PC-3 (cell line): ENCODE measurements at places on chromosomes 3 and 15. TPM values are rescaled to one million over a fixed set of nuclear protein-coding genes. Genes with fewer than 3 reads are reported as not detected.

- H3K4me3 ChIP-seq = no peak overlapping the region
- no peak overlapping the region for H3K27ac ChIP-seq
- H3K36me3 ChIP-seq = no peaks in the 10 kb centered on the region
- no peak for DNase-seq
- peaks cover 14% of the 10 kb centered on the region for H3K4me1 ChIP-seq
Measured at GRCh38 chr3:31709005-31709404, 176.3 kb downstream of the STT3B start.

GHSR gene
- not detected in 2 replicates for total RNA-seq

DAZL gene
- 0.04 TPM in 1 of 2 replicates, not detected in the other for total RNA-seq

RTP1 gene
- total RNA-seq = not detected in 2 replicates

DNA sequence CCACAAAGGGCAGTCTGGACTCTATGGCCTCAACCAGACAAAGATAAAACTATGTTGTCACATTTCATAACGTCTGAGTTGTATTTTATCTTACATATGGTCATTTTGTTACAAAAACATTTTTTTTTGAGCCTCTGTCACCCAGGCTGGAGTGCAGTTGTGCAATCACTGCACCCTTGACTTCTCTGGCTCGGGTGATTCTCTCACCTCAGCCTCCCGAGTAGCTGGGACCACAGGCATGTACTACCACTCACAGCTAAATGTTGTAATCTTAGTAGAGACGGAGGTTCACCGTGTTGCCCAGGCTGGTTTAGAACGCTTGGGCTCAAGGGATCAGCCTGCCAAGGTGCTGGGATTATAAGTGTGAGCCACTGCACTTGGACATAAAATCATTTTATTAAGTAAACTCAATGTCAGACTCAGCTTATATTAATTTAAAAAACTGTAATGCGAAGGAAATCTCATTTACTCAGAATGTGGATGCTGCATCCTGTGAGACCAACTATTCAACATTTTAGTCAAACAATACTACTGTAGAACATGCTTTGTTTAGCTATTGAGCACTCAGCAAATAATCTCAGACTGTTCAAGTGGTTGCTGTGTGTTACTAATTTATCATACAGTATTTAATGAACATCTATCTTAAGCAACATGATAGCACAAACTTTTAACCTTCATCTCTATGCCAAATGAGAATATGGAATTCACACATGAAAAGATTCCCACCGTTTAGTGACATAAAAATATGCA is 209.2 kb downstream of the TBL1XR1 start:
- no peaks in the 10 kb centered on the region for H3K36me3 ChIP-seq
- H3K4me1 ChIP-seq = no peaks in the 10 kb centered on the region
- H3K27me3 ChIP-seq = no peaks in the 10 kb centered on the region
- no peak for DNase-seq

GRCh38 chr3:29226706-29227105 is 54.2 kb upstream of the RBMS3 start:
- H3K27me3 ChIP-seq = no peaks in the 10 kb centered on the region
- no peak for DNase-seq
- H3K4me1 ChIP-seq = no peaks in the 10 kb centered on the region

GRCh38 chr3:107977221-107978130 is 113.4 kb downstream of the CD47 start:
- H3K27ac ChIP-seq = no peak overlapping the region
- no peaks in the 10 kb centered on the region for H3K36me3 ChIP-seq
- H3K4me1 ChIP-seq = peaks cover 23% of the 10 kb centered on the region
- no peak overlapping the region for H3K4me3 ChIP-seq

DNA sequence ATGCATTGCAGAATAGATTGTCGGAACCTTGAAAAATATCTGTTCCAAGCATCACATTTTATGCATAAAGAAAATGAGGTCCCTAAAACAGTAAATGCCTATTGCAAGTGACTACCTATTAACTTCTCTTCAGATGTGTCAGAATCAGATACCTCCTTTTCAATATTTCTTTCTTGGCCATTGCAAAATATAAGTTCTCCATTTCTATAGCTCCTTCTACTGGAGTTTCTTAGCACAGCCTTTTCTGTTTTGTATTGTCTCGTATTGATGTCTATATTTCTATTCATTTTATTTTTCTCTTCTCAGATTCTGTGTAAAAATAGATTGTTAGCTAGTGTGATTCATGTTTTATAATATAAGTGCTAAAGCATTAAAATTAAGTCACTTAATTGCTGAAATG is 63.4 kb downstream of the PPARG start:
- H3K4me3 ChIP-seq = no peak overlapping the region
- peaks cover 45% of the 10 kb centered on the region for H3K4me1 ChIP-seq
- no peak for DNase-seq

THBS1 gene
- 305 and 374 TPM in 2 replicates for total RNA-seq

LRTM1 gene
- not detected in 2 replicates for total RNA-seq

ANKUB1 gene
- not detected in 2 replicates for total RNA-seq

DNA sequence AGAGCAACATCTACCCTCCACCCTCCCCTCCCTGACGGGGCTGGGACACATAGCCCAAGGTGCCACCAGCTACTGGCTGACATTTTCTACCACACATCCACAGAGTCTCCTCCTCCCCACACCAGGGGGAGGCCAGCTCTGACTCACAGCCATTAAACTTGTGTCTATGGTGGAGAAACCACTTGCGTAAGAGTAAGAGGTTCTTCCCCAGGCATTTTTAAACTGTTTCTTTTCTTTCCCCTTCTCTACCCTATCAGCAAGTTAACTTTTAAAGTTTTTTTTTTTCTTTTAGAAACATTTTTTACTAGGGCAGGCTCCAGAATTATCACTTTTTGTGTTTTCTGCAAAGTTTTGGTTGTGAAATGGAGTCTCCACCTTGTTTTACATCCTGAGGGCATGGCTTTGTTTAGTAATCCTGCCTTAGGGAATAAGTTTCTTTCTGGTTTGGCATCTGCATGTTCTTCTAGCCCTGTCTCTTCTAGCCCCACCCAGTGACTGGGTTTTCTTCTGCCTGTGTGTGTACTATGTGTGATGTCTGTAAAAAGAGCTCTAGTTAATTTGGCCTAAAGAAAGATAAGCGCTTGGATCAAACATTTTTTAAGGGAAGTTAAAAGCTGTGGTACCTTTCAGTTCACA is 148.8 kb upstream of the GADL1 start:
- H3K36me3 ChIP-seq = no peaks in the 10 kb centered on the region
- peak; percentile 79 for DNase-seq
- H3K4me1 ChIP-seq = peaks cover 57% of the 10 kb centered on the region
- H3K27ac ChIP-seq = peak overlapping the region; percentile 83
- no peaks in the 10 kb centered on the region for H3K27me3 ChIP-seq
- no peak overlapping the region for H3K4me3 ChIP-seq

DNA sequence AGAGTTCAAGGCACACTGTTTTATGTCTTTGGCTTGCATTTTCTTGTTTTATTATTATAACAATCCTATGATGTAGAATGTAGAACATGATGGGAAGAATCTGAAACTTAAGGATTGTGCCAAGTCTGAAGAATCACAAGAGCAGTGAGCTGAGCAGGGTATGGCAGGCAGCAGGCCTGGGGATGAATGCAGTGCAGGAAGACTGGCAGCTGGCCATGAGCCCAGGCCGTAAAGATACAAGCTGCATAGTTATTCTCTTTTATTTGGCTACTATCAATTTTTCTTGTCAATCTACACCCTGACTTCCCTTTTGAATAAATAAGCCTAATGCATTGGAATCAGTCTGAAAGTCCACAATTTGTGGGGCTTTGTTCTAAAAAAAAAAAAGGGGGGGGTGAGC is 89.6 kb upstream of the ARPP21 start:
- no peaks in the 10 kb centered on the region for H3K36me3 ChIP-seq
- DNase-seq = no peak
- H3K4me3 ChIP-seq = no peak overlapping the region
- no peak overlapping the region for H3K27ac ChIP-seq
- no peaks in the 10 kb centered on the region for H3K27me3 ChIP-seq

IL12A gene
- total RNA-seq = 6.5 and 8.3 TPM in 2 replicates

GADL1 gene
- not detected in 2 replicates for total RNA-seq

IRAK2 gene
- total RNA-seq = 4.7 and 5.5 TPM in 2 replicates

DNA sequence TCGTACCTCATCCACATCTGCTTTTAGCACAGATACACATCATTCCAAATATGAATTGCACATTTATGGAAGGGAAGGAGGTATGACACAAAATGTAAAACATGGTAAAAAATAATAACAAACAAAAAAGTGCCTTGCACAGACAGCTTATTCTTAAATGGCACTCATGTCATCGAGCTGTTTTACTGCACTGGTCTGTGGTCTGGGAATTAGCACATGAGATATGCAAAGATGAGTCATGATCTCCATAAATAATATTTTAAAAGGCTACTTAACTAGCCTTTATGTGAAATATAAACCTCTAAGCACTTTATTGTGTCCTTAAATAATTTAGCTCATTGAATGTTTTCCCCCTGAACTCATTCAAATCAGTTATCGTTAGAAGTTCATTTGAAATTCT is 142.2 kb upstream of the ZNF385D start:
- no peaks in the 10 kb centered on the region for H3K27me3 ChIP-seq
- H3K36me3 ChIP-seq = no peaks in the 10 kb centered on the region
- peak; percentile 65 for DNase-seq
- H3K4me3 ChIP-seq = no peak overlapping the region
- H3K4me1 ChIP-seq = peaks cover 13% of the 10 kb centered on the region; the same call in 1 of the 2 replicates

- H3K4me1 ChIP-seq = peaks cover 32% of the 10 kb centered on the region
- peak; percentile 85 for DNase-seq
- no peaks in the 10 kb centered on the region for H3K36me3 ChIP-seq
Measured at GRCh38 chr15:67049351-67050044, 15.9 kb upstream of the SMAD3 start.

KIF15 gene
- 19.1 and 31.8 TPM in 2 replicates for total RNA-seq

DNA sequence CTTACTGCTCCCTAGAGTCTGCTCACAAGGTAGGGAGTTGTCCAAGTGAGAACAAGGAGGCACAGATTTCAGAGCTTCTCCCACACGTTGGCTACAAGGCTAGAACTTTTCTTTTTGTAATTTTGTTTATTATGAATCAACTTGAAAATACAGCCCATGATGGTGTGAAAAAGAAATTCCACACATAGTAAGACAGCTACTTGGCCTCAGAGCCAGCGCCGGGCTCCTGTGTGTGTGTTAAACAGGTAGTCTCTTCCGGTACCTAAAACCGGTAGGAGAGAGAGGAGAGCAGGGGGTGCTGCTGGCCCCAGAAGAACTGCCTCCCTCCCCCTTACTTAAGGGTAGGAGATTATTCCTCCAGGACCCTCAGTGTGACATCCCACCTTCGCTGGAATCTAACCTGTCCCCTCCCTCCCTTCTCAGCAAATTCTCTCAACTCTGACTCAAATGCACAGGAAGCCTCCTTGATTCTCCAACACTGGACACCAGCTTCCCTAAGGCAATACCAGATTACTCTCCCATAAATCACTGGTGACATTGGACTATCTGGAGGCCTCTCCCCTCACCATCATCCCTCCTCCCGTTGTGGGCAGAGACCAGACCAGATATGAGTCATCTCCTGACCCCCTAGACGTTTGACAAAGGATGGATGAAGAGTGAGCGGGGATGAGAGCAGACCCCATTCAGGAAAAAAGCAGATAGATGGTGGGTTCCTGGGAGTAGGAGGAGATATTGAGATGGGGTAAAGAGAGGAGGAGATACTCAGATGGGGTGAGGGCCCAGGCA is 4.5 kb upstream of the IP6K1 start:
- H3K27ac ChIP-seq = no peak overlapping the region
- peak; percentile 47 for DNase-seq
- no peaks in the 10 kb centered on the region for H3K27me3 ChIP-seq
- H3K4me3 ChIP-seq = no peak overlapping the region
- no peaks in the 10 kb centered on the region for H3K36me3 ChIP-seq

DNA sequence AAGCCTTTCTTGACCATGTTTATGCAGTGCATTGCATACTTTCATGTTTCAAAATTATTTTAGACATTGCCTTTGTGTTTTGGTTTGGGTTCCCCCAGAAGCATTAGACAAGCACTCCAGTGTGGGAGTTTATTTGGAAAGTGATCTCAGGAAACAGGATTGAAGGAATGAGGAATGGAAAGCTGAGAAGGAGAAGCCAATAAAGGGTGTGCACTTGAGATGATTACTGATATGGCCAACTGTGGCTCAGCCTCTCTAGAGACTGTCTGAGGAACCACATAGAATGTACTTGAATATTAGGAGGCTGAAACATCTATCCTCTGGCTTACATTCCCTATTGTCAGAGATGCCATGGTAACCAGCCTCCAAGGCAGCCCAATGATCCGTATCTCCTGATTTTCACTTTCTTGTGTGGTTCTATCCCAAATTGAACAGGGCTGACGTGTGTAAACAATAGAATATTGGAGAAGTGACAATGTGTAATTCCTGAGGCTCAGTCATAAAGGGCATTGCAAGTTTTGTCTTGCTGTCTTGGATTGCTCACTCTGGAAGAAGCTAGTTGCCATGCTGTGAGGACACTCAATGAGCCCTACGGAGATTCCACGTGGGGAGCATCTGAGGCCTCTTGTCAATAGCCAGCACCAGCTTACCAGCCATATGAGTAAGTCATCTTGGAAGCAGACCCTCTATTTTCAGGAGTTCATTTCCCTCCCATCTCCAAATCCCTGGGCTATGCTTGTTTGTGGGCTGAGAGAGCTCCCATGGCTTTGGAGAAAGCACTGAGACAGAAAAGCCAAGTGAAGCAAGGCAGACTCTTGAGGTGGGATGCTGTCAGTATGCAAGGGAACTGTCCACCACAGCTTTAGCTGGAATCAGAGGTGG is 84.7 kb downstream of the SCN11A start:
- no peak overlapping the region for H3K4me3 ChIP-seq
- no peaks in the 10 kb centered on the region for H3K4me1 ChIP-seq
- H3K36me3 ChIP-seq = no peaks in the 10 kb centered on the region
- no peak for DNase-seq
- H3K27ac ChIP-seq = no peak overlapping the region
- peaks cover 67% of the 10 kb centered on the region for H3K27me3 ChIP-seq

- no peak overlapping the region for H3K27ac ChIP-seq
- H3K4me3 ChIP-seq = no peak overlapping the region
- peaks cover 15% of the 10 kb centered on the region for H3K4me1 ChIP-seq
- H3K27me3 ChIP-seq = no peaks in the 10 kb centered on the region
Measured at GRCh38 chr3:187802928-187803259, 57.6 kb upstream of the BCL6 start.

HRG gene
- not detected in 2 replicates for total RNA-seq

DNA sequence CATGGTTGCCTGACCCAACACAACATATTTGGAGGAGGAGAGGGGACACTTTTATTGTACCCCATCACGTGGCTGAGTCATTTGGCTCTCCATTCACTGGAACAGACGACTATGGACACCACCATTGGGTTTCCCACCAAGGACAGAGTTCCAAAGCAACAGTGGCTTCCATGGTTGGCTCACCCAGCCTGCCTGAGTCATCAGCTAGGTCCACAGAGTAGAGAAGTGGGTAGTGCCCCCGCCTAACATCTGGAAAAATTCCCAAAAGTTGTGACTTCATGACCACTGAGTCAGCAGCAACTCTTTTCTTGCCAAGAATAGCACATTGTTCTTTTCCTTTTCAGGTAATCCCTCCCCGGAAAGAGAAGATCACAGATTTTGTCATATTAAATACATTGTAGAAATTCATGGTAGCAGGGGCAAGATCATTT is 3.0 kb upstream of the PPP1R2 start:
- DNase-seq = peak; percentile 98
- peaks cover 22% of the 10 kb centered on the region for H3K4me1 ChIP-seq
- H3K27ac ChIP-seq = peak overlapping the region; percentile 58
- peak overlapping the region; percentile 54 for H3K4me3 ChIP-seq
- no peaks in the 10 kb centered on the region for H3K27me3 ChIP-seq

TMEM158 gene
- 80.6 and 82.9 TPM in 2 replicates for total RNA-seq

- no peak overlapping the region for H3K27ac ChIP-seq
- DNase-seq = no peak
- H3K36me3 ChIP-seq = no peaks in the 10 kb centered on the region
- H3K4me1 ChIP-seq = no peaks in the 10 kb centered on the region
Measured at GRCh38 chr15:81363276-81363675, 10.7 kb downstream of the TMC3 start.

GRCh38 chr3:123329636-123330340 is 119.1 kb downstream of the ADCY5 start:
- peaks cover 34% of the 10 kb centered on the region for H3K27me3 ChIP-seq
- H3K36me3 ChIP-seq = no peaks in the 10 kb centered on the region
- DNase-seq = no peak
- H3K4me3 ChIP-seq = no peak overlapping the region
- no peaks in the 10 kb centered on the region for H3K4me1 ChIP-seq
